Activated naive CD4-positive, alpha-beta T cell treated with Interleukin-2 at 50 U/mL for 16 hours (primary cell): ENCODE measurements at places on chromosomes 12 and 14.

DNA sequence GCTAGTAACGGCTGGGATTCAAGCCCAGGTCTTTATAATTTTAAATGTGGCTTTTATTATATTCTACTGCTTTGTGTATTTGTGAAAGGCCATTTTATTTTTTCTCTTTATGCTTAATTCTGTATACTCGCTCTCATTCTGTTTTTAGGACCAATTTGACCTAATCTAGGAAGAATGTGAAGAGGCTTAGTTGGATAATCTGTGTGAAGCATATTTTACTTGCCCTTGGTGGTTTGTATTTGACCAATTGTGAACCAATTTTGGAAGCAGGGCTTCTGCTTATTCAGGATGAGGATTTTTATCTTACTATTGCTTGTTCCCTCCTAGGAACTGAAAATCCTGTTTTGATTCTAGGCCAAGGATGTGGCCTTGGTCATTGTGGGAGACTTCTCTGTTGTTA lies 113.1 kb downstream of the TTC6 start:
- DNase-seq: no peak

DNA sequence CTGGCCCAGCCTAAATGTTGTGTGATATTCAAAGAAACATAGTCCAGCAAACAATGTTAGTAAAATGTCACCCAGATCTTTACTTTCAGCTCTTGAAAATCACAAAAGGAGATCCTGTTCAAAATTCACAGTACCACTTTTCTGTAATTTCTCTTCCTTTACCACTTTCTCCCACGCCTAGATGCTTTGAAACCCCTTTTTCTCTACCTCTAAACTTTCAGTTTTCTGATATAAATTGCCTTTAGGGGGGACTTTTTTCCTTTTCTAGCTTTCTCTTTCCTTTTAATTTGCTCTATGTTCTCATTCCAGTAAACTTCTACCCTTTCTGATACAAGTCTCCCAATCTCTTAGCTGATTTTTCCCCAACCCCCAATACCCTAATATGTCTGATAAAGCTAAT lies 101.8 kb downstream of the LMO3 start:
- no peak for DNase-seq

GRCh38 chr12:117334855-117335587 lies 26.4 kb downstream of the NOS1 start:
- no peak for DNase-seq

- no peak for DNase-seq
These were observed 347.1 kb upstream of the DDHD1 start for GRCh38 chr14:53500191-53500590.

DNA sequence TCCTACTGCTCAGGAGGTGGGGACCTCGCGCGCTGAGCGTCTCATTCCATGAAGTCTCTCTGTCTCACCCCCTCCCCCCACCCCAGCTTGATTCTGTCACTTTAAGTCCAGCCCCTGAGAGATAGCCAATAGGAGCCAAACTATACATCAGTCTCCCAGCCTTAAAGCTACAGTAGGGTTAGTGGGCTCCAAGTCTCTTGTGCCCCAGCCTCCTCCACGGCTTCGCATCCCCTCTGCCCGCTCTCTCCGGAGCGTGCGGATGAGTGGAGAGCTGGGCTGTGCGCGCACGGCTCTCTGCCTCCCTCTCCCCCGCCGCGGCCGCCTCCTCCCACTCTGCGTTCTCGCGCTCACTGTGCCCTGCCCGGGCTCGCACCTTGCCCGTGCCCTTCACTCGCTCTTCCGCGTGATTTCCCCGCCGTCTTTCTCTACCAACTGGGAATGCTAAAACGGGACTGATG lies at the start of gene ESRRB:
TSS of gene ESRRB (plus strand) at position 191 of the 458 bp plus-strand sequence. CDS start at position 456, 265 bp downstream.
- DNase-seq: no peak

DNA sequence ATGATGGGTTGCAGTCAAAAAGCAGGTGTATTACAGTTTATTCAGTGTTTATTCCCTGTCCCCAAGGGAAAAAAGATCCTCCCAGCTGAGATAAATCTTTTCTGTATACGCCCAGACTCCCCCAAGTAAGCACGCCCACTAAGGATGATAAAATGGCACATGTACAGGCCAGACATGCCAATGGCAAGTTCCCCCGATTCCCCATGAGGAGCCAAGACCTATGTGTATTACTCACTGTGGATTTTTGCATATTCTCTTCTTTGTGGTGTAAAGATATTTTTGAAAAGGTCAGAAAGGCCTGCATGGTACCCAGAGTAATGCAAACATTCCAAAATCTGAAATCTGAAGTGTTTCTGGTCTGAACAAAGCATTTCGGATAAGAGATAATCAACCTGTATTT lies 22.2 kb downstream of the NR2C1 start:
- no peak for DNase-seq
